Substantia nigra (tissue), 51 donors: ENCODE measurements at places on chromosomes 3 and 15.

- no peak for DNase-seq
Observed at GRCh38 chr15:54506977-54507524, 528.8 kb downstream of the UNC13C start.

DNA sequence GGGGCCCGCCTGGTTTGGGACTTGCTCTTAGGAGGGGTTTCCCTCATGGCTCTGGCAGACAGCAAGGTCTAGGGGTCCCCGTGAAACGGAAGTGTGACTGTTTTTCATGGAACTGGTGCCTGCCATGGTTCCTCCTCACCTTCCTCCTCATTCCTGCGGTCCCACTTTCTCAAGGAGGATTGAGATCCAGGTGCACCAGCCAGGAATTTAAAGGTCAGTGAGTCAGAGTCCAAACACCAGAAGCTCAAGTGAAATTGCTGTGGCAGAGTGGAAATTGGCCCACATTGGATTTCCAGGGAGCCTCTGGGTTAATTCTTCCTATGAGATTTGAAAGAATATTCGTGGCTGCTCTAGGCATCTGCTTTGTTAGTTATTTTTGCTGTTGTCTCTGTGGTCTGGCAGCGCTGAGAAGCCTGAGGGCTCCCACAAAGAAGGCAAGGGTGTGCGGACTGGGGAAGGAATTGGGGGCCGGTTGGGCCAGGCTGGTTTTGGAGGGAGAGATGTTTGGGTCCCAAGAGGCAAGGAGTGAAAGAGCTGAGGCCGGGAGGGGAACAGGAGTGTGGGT, 60.4 kb upstream of the TNFAIP8L3 start:
- DNase-seq, result no peak

- no peak for DNase-seq
Observed at GRCh38 chr3:88195951-88196434, 46.2 kb downstream of the C3orf38 start.

- DNase-seq, result no peak
Observed at GRCh38 chr3:152226176-152226575, 42.6 kb upstream of the MBNL1 start.
